Large intestine (tissue), 12 donors: ENCODE measurements at places on chromosomes 5 and 9.

DNA sequence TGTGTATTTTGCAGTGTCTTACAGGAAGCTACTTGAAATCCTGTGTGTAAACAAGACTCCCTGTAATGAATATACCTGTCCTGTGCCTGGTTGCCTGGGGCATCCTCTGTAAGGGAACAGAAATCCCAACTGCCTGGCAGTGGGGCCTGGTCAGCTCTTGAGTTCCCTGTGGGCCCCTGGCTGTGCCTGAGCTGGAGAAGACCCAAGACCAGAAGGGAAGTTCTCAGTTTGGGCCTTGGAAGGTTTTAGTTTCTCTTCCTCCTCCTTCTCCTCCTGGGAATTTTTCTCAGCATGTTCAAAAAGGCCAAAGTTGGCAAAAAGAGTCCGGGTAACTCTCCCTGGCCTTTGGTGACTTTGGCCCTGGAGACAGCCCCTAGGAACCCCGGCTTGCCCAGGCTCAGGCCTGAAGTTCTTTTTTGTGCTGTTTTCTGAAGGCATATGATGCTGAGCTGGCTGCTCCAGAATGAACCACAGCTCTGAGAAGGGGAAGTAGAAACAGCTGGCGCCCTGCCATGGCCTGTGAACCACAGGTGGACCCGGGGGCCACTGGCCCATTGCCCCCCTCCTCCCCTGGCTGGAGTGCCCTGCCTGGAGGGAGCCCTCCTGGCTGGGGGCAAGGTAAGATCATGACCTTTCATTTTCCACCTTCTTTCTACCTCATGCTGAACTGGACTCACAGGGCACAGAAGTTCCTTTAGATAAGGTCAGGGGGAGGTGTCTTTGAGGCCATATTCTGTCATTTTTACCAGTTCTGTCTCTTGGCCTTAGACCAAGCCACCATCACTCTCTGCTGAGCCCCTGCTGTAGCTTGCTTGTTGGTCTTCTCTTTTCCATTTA is 5.8 kb downstream of the TMEM268 start:
- no peak for DNase-seq

- DNase-seq, result no peak
Measured at GRCh38 chr5:129748913-129749880, 1.3 kb downstream of the MINAR2 start.

DNA sequence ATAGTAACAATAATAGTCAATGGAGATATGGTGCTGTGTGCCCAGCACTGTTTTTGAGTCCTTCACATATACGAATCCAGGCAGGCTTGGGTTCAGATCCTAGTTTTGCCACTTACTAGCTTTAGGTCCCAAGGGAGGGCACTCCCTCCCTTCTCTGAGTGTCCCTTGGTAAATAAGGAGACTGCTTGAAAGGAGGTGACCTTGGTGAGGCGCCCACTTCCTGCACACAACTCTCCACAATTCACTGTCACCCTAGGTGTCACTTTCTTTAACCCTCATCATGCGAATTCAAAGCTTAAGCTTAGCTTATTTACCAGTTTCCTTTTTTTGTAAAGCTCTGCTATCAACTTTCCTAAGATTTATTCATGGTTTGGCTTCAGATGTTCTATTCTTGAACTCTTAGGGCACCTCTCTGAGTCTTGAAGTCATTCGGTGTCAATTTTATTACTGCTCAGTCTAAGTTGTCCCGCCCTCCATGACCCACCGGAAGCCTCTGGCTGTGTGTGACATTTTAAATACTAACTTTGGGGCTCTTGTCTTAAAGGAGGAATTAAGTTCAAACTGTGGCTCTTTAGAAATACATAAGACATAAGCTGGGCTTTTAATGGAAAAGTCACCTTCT is 170.7 kb upstream of the ZNF618 start:
- DNase-seq, result no peak

- DNase-seq, result no peak
Measured at GRCh38 chr5:63089147-63089546, 510.5 kb downstream of the LRRC70 start.

DNA sequence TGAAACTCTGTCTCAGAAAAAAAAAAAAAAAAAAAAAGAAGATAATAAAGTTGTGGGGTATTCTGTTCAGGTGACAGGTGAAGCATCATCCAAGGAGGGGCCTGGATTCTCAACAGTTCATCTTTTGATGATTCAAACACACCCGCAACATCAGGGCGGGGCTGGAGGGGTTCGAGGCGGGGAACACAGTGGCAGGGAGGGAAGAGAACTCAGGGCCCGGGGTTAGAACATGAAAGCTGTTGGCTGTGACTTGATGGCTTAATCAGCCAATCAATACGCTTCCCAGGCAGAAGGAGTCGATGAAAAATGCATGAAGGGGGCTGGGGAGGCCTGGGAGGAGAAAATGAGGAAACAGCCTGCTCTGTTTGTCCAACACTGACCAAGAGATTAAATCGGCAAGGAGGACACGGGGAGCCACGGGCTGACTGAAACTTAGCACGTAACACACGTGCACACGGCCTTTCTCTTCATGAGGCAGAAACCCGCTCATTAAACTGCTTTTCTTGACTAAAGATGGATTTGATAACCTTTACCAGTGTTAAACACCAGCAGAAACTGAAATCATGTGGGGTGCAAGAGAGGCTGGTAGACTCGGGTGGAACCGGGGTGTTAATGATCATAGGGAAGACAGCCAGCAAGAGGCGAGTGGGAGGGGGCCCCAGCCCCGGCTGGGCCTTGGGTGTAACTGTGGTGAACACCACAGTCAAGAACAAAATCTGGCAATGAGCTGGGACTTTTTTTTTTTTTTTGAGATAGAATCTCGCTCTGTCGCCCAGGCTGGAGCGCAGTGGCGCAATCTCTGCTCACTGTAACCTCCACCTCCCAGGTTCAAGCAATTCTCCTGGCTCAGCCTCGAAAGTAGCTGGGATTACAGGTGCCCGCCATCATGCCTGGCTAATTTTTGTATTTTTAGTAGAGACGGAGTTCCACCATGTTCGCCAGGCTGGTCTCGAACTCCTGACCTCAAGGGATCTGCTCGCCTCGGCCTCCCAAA is 105.7 kb upstream of the RAPGEF1 start:
- DNase-seq, result no peak
